ENCODE measurements at places on chromosomes 7 and 10. TPM values are rescaled to one million over a fixed set of nuclear protein-coding genes. Genes with fewer than 3 reads are reported as not detected.
A peak's percentile ranks its signal among the peaks of the same experiment; 100 is the strongest.

The EVX1 gene
- not detected for total RNA-seq

DNA sequence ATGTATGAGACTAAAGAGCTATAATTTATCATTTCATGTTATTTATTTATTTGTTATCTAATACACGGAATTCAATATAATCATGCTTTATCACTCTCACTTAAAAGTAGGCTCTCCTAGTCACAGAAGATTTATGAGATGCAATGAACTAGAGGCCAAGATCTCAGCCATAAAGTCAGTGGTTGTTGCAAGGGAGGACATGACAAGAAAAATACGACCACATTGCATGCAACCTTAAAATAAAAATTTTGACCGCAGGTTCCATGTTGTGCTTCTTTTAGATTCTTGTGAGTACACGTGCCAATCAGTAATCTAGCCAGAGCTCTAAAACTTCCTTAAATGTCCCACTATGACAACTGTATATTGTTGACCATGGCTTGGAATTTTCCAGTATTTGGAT, 75.9 kb upstream of the SP8 start:
- no peaks in the 10 kb centered on the region for H3K36me3 ChIP-seq
- H3K27me3 ChIP-seq: no peaks in the 10 kb centered on the region
- DNase-seq: no peak
- no peaks in the 10 kb centered on the region for H3K4me1 ChIP-seq
- H3K27ac ChIP-seq: no peak overlapping the region
- no peak overlapping the region for H3K4me3 ChIP-seq

The HTR5A gene
- not detected for total RNA-seq

The ELN gene
- total RNA-seq: not detected

- H3K27ac ChIP-seq: no peak overlapping the region
- no peak overlapping the region for H3K4me3 ChIP-seq
- no peaks in the 10 kb centered on the region for H3K4me1 ChIP-seq
- no peaks in the 10 kb centered on the region for H3K36me3 ChIP-seq
Measured at GRCh38 chr7:120867932-120868331, 10.0 kb upstream of the TSPAN12 start.

The ADAMTS14 gene
- total RNA-seq: 0.05 TPM

The C7orf33 gene
- total RNA-seq: not detected

DNA sequence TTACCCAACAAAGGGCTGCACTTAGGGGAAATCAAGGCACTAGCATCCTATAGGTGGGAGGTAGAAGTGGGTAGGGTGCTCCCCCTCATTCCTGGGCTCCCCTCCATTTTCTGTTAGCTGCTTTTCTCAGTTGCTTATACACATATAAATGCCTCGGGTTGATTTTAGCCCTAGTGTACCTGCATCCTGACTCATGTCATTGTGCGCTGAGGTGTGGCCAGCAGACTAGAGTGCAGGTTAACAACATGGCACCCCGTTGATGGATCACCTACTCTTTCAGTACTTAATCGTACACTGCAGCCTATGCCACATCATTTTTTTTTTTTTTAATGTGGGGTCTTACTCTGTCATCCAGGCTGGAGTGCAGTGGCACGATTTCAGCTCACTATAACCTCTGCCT, 144.0 kb upstream of the ITGB1 start:
- H3K27me3 ChIP-seq: no peaks in the 10 kb centered on the region
- no peak overlapping the region for H3K4me3 ChIP-seq
- peaks cover 17% of the 10 kb centered on the region for H3K4me1 ChIP-seq
- H3K27ac ChIP-seq: no peak overlapping the region

GRCh38 chr10:110989016-110989415, 69.6 kb downstream of the SHOC2 start:
- peaks cover 30% of the 10 kb centered on the region for H3K4me1 ChIP-seq
- no peaks in the 10 kb centered on the region for H3K27me3 ChIP-seq
- DNase-seq: no peak
- no peak overlapping the region for H3K27ac ChIP-seq
- no peak overlapping the region for H3K4me3 ChIP-seq

DNA sequence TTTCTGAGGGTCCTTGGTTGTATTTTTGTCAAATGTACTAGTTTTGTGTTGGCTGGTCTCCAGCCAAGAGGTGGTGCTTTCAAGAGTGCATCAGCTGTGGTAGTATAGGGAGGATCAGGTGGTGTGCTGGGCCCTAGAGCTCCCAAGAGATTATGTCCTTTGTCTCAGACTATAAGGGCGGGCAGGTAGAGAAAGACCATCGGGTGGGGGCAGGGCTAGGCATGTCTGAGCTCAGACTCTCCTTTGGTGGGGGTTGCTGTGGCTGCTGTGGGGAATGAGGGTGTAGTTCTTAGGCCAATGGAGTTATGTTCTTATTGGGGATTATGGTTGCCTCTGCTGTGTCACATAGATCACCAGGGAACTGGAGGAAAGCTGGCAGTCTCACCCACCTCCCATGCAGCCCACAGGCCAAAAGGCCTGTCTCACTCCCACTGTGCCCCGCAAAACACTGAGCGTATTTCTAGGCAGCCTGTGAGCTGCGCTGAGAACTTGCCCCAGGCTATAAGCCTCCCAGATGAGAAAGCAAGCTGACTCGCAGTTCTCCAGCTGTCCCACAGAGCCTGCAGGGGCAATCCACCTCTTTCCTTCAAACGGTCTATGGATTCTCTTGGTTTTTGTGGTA, 1066.7 kb downstream of the GRM8 start:
- H3K27me3 ChIP-seq: no peaks in the 10 kb centered on the region
- H3K27ac ChIP-seq: no peak overlapping the region
- no peak overlapping the region for H3K4me3 ChIP-seq
- H3K4me1 ChIP-seq: no peaks in the 10 kb centered on the region
- DNase-seq: no peak

DNA sequence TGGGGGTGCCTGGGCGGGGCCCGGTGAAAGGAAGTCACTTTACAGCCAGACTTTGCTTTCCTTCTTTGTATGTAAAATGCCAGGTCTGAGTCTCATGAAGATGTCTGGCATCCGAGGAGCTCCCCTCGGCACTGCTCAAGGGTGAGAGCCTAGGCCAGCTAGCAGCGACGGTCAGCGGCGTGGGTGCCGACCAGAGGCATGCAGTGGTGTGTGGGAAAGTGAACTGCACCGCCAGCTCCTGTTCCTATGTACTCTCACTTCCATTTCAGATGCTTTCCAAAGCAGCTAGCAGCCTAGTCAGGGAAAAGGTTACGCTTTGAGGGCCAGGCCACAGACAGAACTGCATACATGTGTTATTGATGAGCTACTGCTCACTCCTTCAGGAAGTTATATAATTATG, 172.8 kb downstream of the ZMYND11 start:
- peaks cover 6% of the 10 kb centered on the region for H3K4me1 ChIP-seq
- no peak overlapping the region for H3K27ac ChIP-seq
- no peaks in the 10 kb centered on the region for H3K36me3 ChIP-seq
- DNase-seq: no peak
- no peak overlapping the region for H3K4me3 ChIP-seq
- H3K27me3 ChIP-seq: no peaks in the 10 kb centered on the region

GRCh38 chr7:139695588-139695987, 82.2 kb downstream of the HIPK2 start:
- DNase-seq: no peak
- H3K4me1 ChIP-seq: peaks cover 24% of the 10 kb centered on the region
- H3K27ac ChIP-seq: no peak overlapping the region
- peaks cover 2% of the 10 kb centered on the region for H3K36me3 ChIP-seq
- no peak overlapping the region for H3K4me3 ChIP-seq

DNA sequence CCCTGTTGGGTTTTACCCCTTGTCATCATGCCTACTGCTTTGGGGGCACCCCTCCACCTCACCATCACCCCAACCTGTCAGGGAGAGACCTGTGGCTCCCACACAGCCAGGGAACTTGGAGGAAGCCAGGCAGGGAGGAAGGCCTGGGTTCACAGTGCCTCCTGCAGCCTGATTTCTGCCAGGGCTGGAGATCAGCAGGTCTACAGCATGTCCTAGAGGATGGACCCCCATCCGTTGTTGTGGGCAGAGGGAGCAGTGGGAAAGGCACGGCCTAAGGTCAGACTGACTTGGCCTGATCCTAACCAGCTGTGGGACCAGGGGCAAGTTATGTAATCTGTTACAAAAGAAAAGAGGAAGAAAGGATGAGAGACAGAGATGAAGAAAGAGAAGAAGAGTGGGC, 28.2 kb downstream of the ZCCHC24 start:
- H3K27ac ChIP-seq: no peak overlapping the region
- H3K4me3 ChIP-seq: no peak overlapping the region
- no peak for DNase-seq
- no peaks in the 10 kb centered on the region for H3K36me3 ChIP-seq
- peaks cover 9% of the 10 kb centered on the region for H3K4me1 ChIP-seq

The CHST3 gene
- total RNA-seq: not detected

The CEP55 gene
- 81.1 TPM for total RNA-seq

The MUC12 gene
- total RNA-seq: not detected

DNA sequence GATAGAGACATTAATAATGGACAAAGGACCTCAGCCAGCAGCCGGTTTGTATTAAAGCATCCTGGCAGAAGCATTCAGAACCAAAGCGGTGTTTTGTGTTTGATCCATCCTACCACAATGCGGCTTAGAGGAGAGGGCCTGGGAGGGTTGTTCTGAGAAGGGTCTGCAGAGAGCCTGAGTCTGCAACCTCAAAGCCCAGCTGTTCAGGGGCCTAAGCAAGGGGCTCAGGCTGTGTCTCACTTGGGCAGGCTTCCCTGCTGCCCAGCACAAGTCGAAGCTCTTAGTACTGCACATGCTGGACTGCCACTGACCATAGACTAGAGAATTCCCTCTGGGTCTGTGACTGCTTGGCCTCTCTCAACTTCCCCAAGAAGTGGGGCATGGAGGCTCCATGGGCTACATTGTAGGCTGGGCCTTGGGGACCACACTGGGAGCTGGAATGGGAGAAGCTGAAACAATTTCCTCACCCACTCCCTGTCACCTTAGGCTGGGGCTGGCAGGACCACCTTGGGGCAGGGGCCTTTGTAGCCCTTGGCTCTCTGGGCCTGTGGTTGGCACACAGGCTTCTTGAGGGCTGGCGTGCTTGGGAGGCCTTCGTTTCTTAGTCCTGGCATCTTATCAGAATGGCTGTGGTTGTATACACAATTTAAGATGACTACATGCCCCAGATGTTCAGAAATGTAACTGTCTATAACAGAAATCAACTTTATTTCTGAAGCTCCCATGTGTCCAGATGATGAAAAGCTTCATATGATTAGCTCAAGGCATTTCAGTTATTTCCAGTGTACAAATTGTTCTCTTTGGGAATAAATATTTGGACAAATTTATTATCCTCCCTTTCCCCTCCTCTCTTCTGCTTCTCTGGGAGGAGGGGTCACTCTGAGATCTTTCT, 44.5 kb downstream of the LRRC18 start:
- no peaks in the 10 kb centered on the region for H3K36me3 ChIP-seq
- DNase-seq: no peak
- no peak overlapping the region for H3K27ac ChIP-seq
- H3K4me3 ChIP-seq: no peak overlapping the region
- H3K4me1 ChIP-seq: no peaks in the 10 kb centered on the region

GRCh38 chr7:26078437-26079336, 73.3 kb upstream of the NFE2L3 start:
- H3K4me3 ChIP-seq: peak overlapping the region; percentile 19
- no peaks in the 10 kb centered on the region for H3K36me3 ChIP-seq
- H3K27me3 ChIP-seq: peaks cover 44% of the 10 kb centered on the region
- H3K27ac ChIP-seq: no peak overlapping the region
- H3K4me1 ChIP-seq: peaks cover 11% of the 10 kb centered on the region

The AGAP5 gene
- total RNA-seq: 9.3 TPM

The RNF148 gene
- total RNA-seq: not detected

The C10orf95 gene
- 0.32 TPM for total RNA-seq

GRCh38 chr10:88960802-88961201, 8.2 kb upstream of the ACTA2 start:
- peaks cover 32% of the 10 kb centered on the region for H3K4me1 ChIP-seq
- H3K27ac ChIP-seq: no peak overlapping the region
- DNase-seq: no peak
- peaks cover 10% of the 10 kb centered on the region for H3K36me3 ChIP-seq
- H3K27me3 ChIP-seq: no peaks in the 10 kb centered on the region

GRCh38 chr10:1141261-1141660, 85.1 kb downstream of the WDR37 start:
- H3K4me1 ChIP-seq: no peaks in the 10 kb centered on the region
- DNase-seq: no peak
- no peak overlapping the region for H3K27ac ChIP-seq
- H3K27me3 ChIP-seq: peaks cover 39% of the 10 kb centered on the region
- H3K4me3 ChIP-seq: no peak overlapping the region

DNA sequence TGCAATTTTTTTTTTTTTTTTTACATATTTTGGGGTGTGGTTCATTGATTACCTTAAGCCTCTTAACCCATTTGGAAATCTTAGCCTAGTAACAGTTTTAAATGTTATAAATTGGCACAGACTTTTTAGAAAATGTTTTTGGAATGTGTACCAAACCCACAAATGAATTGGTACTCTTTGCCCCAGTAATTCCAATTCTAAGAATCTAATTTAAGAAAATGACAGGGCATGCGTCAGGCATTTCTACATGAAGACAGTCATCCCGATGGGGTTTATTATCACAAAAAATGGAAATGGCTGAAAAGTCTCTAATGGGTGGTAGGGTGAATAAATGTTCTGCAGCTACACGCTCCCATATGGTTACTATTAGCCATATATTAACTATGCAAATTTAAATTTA, 54.9 kb downstream of the ITIH5 start:
- no peaks in the 10 kb centered on the region for H3K36me3 ChIP-seq
- no peak overlapping the region for H3K4me3 ChIP-seq

DNA sequence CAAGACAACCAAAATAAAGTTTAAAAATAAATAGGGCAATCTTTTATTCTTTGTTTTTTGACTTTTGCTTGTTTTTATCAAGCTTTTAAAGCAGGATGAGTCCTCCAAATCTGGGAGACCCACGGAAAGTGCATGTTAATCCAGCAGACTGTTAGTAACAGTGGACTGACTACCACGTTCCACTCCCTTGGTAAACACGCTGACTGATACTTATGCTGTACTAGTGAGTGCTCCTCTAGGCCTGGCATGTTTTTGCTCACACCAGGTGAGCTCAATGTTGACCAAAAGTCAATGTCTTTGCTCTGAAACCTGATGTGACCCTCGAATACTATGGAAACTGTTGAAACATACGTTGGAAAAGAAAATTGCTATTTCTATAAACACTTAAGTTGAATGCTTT, 88.4 kb downstream of the KIAA1549 start:
- no peaks in the 10 kb centered on the region for H3K27me3 ChIP-seq
- no peak for DNase-seq
- H3K27ac ChIP-seq: no peak overlapping the region
- peaks cover 4% of the 10 kb centered on the region for H3K4me1 ChIP-seq
- H3K4me3 ChIP-seq: no peak overlapping the region

The ZC3HAV1L gene
- 20.2 TPM for total RNA-seq

- H3K4me1 ChIP-seq: peaks cover 48% of the 10 kb centered on the region
- no peak overlapping the region for H3K4me3 ChIP-seq
- H3K27ac ChIP-seq: no peak overlapping the region
Measured at GRCh38 chr7:64908358-64908757, 5.3 kb downstream of the ZNF273 start.

The LFNG gene
- 136 TPM for total RNA-seq

The ZNF425 gene
- total RNA-seq: 0.55 TPM

GRCh38 chr10:91198781-91199180, 21.7 kb upstream of the PCGF5 start:
- peaks cover 75% of the 10 kb centered on the region for H3K4me1 ChIP-seq
- H3K27ac ChIP-seq: peak overlapping the region; percentile 76
- H3K4me3 ChIP-seq: peak overlapping the region; percentile 2
- H3K27me3 ChIP-seq: no peaks in the 10 kb centered on the region
- peaks cover 6% of the 10 kb centered on the region for H3K36me3 ChIP-seq
- DNase-seq: peak; percentile 53

- H3K27ac ChIP-seq: peak overlapping the region; percentile 92
- peaks cover 2% of the 10 kb centered on the region for H3K27me3 ChIP-seq
- H3K4me3 ChIP-seq: peak overlapping the region; percentile 90
- peak; percentile 69 for DNase-seq
Measured at GRCh38 chr7:128863433-128863989, 855 bp downstream of the ATP6V1F start.

GRCh38 chr10:124076148-124076733, 17.2 kb downstream of the CHST15 start:
- no peaks in the 10 kb centered on the region for H3K27me3 ChIP-seq
- no peak overlapping the region for H3K27ac ChIP-seq
- H3K4me3 ChIP-seq: no peak overlapping the region
- H3K4me1 ChIP-seq: peaks cover 21% of the 10 kb centered on the region
- no peak for DNase-seq

Measured in activated CD8-positive, alpha-beta T cell treated with anti-CD3 and anti-CD28 coated beads, Interleukin-2, amount 10 ng/mL, durations not matched to agents 7 days and 5 days (primary cell).